GM06990 (cell line): ENCODE measurements at places on chromosomes 12 and 14.

DNA sequence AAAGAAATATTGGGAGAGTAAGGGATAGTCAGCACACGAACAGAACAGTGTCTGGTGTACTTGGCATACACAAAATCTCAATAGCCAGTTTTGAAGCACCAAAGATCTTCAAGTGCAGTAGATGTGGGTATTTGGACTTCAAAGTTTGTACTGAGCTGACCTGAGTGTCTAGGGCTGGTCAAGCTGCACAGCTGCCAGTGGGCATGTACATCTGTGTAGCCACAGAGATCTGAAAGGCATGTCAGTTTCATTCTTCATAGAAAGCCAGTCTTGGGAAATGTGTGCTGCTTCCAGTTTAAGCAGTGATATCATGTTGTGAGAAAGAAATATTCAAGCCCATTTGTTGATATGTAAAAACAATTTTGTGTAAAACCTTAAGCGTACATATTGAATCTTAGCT lies 279.0 kb upstream of the SYT10 start:
- DNase-seq, result no peak

- peak; percentile 82 for DNase-seq
These were observed at the start of gene ARL6IP4 for GRCh38 chr12:122980183-122981035. Gene ARL6IP4 (plus strand): TSS chr12:122980681. CDS start chr12:122981140, 459 bp downstream.

- DNase-seq, result no peak
These were observed 79.4 kb upstream of the PLEKHG7 start for GRCh38 chr12:92623386-92623785.

DNA sequence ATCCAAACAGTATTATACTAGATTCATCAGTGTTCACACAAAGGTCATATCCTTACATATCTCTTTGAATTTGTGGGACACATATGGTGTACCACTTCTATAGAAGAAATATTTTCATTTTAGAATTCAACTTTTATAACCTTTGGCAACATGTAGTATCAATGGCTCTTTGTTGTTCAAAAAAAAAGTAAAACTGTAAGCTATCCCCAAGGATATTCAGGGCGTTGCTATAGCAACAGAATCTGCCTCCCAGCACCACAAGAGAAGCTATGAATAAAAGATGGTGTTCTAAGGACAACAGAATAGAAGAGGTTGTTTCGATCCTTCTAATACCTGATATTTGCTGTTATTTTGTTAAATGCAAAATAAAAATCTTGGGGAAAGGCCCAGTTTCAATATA lies 139.3 kb downstream of the BRMS1L start:
- DNase-seq, result no peak

- DNase-seq, result no peak
These were observed 54.4 kb downstream of the EFCAB11 start for GRCh38 chr14:89899917-89900663.
